ENCODE measurements at places on chromosomes 11 and 22.

GRCh38 chr11:114501901-114502300 lies 57.8 kb downstream of the NXPE1 start:
- no peak for DNase-seq

DNA sequence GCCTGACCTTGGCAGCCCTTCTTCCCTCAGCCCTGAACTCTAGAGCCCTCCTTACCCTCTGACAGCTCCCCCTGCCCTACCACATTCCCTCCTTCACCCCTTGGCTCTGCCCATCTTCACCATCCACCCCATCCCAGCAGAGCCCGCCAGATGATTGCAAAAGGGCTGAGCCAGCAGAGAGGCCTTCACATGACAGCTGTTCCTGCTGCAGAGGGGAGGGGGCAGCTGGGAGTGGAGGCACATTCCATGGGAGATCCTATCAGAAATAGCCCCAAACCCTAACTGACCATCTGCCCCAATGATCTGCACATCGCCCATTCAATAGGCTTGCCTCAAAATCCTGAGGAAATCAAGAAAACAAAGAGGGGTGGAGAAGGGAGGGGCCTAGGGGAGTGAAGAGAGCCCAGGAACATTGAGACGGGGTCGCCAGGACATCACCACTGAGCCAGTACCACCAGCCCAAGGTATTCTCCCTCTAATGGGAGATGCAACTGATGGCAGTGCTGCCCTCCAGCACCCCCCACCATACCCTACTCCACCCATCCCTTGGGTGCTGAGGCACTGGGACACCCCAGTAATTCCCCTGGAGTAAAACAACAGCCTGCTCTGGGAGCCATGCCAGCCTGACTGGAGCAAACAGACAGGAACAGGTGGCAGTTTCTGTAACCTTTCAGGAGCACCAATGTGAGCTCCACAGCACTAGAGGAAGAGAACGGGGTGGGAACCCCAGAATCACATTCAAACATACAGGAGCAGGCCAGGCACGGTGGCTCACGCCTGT lies 8.0 kb upstream of the AHNAK start:
- DNase-seq = no peak

DNA sequence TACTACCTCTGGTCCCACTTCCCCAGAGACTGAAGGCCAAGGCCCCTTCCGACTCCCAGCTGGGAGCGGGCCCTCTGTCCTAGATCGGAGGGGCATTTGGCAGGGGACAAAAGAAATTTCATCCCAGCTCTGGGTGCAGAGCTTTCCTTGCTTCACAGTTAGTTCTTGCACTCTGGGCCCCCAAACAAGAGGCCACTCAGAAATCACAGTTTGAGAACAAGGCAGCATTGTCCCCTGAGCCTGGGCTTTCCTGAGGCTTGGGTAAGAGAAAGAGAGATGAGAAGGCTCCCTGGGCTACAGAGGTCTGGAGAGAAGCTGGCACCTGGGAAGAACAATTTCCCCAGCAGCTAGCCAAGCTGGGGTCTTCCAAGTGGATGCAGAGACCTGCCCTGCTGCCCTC lies 71.8 kb upstream of the NCAM1 start:
- DNase-seq = no peak

DNA sequence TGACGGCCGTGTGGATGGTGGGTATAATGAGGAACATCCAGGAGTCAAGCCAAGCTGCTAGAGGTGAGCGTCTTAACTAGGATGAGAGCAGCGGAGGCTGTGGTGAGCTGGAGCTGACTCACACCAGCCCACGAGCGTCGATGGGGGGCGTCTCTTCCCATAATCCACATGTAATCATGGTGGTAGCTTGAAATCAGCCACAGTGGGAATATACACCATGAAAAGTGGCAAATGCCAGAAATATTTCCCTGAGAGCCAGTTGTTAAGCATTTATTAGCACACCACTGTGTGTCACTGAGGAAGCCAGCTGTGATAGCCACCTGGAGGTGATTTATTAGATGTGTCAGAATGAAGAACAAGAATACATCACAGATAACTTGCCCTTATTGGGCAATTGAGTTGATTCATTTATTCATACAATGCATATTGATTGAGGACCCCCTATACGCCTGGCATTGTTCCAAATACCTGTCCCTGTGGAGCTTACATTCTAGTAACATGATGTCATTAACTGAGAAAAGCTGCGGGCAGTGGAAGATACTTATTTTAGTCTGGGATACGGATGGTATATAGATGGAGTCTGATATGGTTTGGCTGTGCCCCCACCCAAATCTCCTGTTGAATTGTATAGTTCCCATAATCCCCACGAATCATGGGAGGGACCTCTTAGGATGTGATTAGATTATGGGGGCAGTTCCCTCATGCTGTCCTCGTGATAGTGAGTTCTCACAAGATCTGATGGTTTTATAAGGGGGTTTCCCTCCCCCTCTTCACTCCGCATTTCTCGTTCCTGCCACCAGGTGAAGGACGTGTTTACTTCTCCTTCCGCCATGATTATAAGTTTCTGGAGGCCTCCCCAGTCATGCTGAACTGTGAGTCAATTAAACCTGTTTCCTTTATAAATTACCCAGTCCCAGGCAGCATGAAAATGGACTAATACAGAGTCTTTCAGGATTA lies 473.4 kb downstream of the METTL15 start:
- DNase-seq = no peak

DNA sequence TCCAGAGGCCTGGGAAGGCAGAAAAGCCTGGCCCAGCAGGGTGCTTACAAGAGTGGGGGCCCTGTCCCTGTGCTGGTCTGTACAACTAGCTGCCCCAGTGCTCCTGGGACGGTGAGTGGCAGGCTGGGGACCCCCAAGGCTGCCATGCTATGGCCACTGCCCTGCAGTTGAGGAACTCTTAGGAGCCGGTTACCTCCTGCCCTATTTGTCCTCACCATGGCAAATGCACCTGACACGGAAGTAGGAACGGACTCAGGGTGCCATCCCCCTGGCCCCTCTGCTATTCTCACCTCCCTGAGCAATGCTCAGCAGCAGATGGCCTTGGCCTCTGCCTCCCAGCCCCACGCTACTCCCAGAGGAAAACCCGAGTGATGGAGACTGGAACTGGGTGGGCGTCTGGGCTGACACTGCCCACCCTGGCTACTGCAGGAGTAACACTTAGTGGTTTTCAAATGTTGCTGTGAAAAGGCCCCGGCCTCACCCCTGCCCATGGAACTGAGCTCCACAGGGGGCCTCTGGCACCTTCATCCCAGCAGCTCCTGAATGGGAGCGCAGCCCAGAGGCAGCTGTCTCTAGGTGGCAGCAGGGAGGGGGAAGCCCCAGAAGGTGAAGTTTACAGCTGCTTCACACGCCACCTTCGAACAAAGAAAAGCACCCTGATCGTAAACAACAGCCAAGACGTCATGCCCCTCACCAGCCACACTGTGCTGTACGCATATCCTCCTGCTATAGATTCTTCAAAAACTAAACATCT lies 105.3 kb downstream of the CTTN start:
- DNase-seq = no peak

- DNase-seq = no peak
Observed at GRCh38 chr22:30947173-30947815, 21.3 kb downstream of the MORC2 start.

DNA sequence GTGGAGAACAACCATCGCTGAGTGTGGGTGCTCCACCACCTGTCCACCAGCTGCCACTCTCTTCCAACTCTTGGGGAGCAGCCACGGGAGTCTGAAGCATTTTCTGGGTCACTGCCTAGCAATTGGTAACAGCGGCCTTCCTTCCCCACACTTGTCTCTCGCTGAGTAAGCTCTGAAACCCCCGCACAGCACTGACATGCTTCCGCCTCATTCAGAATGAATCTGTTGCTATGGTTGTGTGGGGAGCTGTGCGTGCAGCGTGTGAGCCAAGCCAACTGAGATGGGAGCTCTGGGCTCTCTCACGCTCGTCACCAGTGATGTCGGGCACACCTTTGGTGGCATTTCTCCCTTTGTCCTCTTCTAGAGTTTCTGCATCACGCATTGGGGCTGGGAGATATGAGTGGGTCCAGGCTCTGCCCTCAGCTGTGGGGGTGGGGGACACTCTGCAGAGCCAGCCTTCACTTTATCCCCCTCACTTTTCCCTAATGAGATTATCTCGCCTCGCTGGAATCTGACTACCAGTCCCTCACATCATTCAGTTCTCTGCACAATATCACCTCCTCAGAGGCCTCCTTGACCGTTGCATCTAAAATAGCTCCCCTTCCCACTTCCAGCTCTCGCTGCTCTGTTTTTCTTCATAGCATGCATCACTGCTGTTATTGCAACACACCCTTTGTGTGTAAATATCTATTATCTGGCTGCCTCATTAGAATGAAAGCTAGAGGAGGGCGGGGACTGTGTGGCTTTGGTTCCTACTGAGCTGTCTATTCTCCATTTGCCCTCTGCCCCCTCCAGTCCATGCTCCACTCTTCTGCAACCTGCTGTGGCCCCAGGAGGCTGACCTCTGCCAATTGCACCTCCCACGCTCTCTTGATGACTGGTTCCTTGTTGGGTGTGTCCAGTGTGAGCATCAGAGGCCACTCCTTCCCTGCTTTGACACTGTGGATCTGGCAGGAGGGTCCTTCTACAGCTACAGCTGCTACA lies 569.9 kb upstream of the CADM1 start:
- no peak for DNase-seq

- no peak for DNase-seq
Observed at GRCh38 chr11:128511712-128512111, 75.6 kb downstream of the ETS1 start.

GRCh38 chr11:528166-528814 lies 7.1 kb downstream of the HRAS start:
- DNase-seq = no peak

DNA sequence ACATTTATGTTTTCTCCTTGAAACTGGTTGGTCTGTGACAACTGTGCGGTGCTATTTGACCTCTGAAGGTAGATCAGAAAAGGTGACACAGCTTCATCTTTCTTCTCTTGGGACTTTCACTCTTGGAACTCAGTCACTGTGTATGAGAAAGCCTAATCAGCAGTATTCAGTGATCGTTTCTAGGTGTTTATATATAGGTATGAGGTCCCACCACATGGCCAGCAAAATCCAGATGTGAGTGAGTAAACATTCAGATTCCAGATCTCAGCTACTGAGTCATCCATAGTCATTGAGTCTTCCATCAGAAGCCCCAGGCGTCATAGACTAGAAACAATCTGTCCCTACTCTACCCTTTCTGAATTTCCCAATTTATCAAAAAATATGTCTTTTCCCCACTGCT lies 117.3 kb upstream of the CTSC start:
- no peak for DNase-seq

- DNase-seq = no peak
Observed at GRCh38 chr11:120208001-120208441, 2.8 kb upstream of the OAF start.

- no peak for DNase-seq
Observed at GRCh38 chr11:33237039-33237597, 20.1 kb upstream of the HIPK3 start.

GRCh38 chr11:122779047-122779629 lies 59.2 kb upstream of the CRTAM start:
- no peak for DNase-seq

GRCh38 chr11:27357250-27357649 lies 5.8 kb downstream of the CCDC34 start:
- no peak for DNase-seq

- DNase-seq = no peak
Observed at GRCh38 chr11:116946414-116946813, 109.0 kb upstream of the APOA1 start.

- DNase-seq = peak; percentile 15
Observed at GRCh38 chr11:60265373-60266214, 14.9 kb upstream of the MS4A4A start.

DNA sequence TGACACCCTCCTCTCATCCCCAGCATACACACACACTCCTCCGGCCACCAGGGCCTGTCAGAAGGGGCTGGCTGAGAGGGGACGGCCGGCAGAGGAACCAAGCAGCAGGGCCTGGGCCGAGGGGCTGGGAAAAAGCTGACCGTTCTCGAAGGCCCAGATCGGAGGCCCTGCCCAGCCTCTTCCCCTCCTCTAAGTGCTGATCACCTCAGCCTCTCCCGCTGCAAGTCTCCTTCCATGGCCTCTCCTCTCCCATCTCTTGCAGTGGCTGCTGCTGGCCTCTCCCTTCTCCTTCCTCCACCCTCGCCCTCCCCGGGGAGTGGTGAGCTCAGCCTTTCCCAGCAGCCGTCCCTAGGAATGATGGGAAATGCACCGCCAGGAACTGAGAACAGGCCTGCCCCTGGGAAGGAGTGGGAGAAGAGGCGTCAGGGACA lies 39.6 kb downstream of the ARRB1 start:
- no peak for DNase-seq

- no peak for DNase-seq
Observed at GRCh38 chr11:49851971-49852389, 100.2 kb upstream of the OR4C13 start.

DNA sequence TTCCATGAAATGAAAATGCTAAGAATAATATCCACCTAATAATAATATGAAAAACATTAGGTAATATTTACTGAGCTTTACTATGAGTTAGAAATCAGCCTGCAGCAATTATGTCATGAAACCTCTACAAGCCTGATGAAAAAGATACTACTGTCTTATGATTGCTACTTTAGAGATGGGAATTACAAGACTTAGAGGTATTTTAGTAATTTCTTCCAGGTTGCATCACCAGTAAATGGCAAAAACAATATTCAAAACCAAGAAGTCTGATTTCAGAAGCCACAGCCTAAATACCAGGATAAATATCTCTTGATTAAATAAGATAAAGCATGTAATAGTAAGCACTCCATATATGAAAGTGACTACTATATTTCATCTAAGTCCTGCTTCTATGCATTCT lies 13.8 kb downstream of the OR5B21 start:
- DNase-seq = no peak

DNA sequence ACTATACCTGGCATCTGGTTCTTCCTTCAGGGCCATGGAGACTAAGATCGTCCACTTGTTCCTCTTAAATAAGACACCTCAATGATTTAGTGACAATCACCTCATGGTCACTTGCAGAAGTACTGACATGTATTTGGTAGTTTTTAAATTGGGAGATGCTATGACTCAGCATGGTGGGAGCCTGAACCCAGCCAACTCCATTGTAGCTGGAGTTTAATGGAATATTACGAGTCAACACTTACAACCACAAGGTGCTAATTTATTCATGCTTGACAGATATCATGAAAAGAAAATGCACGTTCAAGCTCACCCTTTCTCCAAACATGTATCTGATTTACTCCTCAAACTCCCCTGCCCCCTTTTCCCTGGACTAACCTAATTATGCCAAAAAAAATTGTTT lies 16.6 kb upstream of the APOL3 start:
- DNase-seq = no peak

GRCh38 chr11:2964782-2965181 lies 27.3 kb downstream of the NAP1L4 start:
- no peak for DNase-seq

GRCh38 chr11:128021349-128022006 lies 565.9 kb downstream of the ETS1 start:
- no peak for DNase-seq

DNA sequence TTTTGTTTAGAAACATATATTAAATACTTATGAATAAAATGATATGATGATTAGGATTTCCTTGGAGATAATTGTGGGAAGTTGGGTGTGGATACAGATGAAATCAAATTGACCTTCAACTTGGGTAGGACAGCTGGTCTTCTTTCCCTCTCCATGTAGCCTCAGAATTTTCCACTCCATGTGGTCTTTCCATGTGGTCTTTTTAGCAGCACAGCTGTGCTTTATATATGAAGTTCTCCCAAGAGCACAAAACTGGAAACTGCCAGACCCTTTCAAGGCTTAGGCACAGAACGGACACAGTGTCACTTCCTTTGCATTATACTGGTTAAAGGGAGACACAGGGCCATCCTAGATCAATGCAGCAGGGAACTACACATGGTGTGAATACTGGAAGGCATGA lies 28.6 kb downstream of the FAM76B start:
- no peak for DNase-seq

Measured in stimulated activated CD4-positive, alpha-beta T cell treated with anti-CD3 and anti-CD28 coated beads, Interleukin-15, amount 100 ng/mL, for 24 hours (primary cell).